ENCODE measurements at places on chromosomes 13 and 19. TPM values are rescaled to one million over a fixed set of nuclear protein-coding genes. Genes with fewer than 3 reads are reported as not detected.
A peak's percentile ranks its signal among the peaks of the same experiment; 100 is the strongest.

DNA sequence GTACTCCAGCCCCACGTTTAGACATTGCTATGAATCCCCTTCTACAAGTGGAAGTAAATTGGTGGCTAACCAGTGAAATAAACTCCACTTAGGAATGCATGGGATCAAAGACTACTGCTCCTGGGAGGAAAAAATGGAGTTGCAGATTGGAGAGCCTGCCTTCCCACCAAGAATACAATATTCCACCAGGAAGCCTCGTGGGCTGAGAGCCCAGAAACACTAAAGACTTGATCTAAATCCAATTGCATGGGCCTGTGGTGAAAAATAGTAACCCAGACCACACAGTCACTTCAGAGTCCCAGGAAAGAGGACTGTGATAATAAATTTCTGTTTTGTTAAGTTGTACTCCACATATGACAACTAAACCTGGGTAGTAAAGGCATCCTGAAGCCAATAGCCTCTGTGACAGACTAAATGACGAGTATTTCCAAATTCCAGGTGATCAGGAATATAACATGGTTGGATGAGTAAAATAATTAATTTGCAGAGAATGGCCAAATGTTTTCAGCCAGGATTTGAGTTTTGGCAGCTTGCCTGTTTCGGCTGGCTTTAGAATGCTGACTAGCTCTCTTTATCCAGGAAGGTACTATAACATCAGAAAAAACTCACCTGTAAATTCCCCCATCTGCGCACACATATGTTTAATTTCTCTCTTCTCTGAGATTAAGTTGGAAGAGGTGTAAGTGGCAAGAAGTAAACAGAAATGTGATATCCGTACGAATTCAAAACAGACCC is 480.3 kb downstream of the LIG4 start:
- no peak for DNase-seq

GRCh38 chr19:7657131-7657751 is 11.6 kb upstream of the RETN start:
- no peak for DNase-seq

- no peak for DNase-seq
These were observed at the start of gene KLHL1 for GRCh38 chr13:70108356-70109105. KLHL1 (minus strand) TSS chr13:70108452; CDS start chr13:70107699, 753 bp downstream.

- DNase-seq = no peak
These were observed 251.3 kb upstream of the ATXN8OS start for GRCh38 chr13:69856331-69856730.

DNA sequence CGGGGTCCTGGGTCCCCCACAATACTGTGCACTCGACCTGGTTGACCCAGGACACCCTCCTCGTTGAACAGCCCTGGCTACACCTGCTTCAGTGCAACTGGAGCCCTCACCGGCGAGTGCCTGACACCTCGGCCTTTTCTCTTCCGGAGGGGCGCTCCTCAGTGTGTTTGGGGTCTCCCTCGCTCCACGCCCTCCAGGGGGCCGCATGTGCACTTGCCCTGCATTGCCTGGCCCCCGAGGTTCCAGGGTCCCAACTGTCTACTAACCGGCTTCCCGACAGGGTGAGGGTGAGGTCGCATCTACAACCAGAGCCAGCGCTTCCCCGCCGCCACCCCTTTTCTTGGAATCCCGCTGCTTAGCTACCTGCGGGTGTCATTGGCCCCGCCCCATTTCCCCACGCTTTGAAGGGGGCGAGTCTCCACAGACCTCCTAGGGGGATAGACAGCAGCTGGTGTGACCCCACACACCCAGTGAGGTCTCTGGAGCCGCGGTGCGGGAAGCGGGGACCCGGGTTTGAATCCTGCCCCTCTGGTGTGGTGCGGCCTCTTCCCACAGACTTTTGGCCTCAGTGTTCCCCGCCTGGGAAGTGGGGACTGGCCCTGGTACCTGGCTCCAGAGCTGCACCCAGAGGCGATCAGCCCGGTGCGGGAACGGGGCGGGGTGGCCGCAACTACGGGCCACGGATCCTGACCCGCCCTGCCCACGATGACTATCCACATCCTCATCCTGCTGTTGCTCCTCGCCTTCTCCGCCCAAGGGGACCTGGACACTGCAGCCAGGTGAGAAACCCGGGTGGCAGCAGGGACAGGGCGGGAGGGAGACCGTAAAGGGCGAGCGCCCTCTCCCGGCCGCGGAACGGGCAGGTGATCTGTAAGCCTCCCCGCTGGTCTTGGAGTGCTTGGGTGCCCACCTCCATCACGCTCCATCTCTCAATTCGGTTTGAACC is at the start of gene ADM5:
Gene ADM5, plus strand, starts transcription at position 462 of the 946 bp plus-strand sequence. Its CDS starts 244 bp downstream, at position 706.
- DNase-seq = no peak

DNA sequence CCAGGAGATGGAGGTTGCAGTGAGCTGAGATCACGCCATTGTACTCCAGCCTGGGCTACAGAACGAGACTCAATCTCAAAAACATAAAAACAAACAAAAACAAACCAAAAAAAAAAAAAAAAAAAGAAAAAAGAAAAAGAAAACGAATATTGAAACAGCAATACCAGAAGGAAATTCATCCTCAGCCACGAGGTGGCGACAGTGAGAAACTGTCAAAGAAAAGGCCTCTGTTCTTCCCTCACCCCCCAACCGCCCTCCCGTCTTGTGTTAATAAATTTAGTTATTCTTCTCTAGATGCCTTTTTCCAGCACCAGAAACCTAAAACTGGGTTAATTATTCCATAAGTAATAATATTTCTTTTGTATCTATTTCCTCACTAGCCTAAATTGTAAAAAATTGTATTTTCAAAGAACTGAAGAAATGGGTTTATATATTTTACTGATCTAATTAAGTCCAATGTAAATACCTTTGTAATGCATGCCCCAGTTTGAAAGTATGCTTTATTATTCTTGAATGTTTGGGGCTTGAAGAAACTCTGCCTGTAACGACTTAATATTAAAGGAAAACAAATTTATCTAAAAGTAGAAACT is 38.6 kb downstream of the LIG4 start:
- no peak for DNase-seq

DNA sequence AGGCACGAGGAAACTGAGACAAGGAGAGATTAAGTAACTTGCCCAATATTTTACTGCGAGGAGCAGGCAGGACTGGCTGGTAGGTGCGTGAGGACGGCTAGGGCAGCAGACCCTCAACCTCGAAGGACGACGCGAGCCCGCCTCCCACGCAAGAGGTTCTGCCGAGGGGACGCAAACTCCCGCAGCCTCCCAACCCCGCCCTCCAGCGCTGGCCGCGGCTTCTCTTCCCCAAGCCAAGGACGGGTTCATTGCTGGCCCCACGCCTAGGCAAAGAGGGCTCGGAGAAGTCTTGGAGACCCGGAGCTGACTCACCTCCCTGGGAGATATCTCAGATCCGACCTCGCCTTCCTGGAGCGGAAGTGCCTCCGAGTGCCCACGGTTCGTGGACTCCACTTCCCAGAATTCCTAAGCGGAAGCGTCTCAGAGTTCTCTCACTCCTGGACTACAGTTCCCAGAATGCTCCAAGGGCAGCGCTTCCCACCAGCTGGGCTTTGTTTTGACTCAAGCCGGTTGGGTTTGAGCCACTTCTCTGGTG is at the start of gene ZNF235:
Gene ZNF235, minus strand, starts transcription at position 367 of the 535 bp plus-strand sequence. CDS start 1,621 bp downstream, outside the sequence.
- DNase-seq = peak; percentile 94

Gene TJP3
- total RNA-seq = not detected

Gene CD79A
- total RNA-seq = 0.36 TPM

Gene ARRDC2
- total RNA-seq = 17.8 TPM

Gene ZNF813
- total RNA-seq = 2.4 TPM

Gene NXNL1
- total RNA-seq = not detected

Gene ZNF846
- 19.4 TPM for total RNA-seq

Gene DBP
- 6.2 TPM for total RNA-seq

Gene CEACAM4
- total RNA-seq = not detected

Measured in chondrocyte (in vitro differentiated cells).